Posterior cingulate gyrus (tissue), 11 donors: ENCODE measurements at places on chromosomes 11 and 22.

- DNase-seq: no peak
Observed at GRCh38 chr11:33291004-33291777, 34.0 kb downstream of the HIPK3 start.

GRCh38 chr11:3626250-3626960 lies 15.4 kb downstream of the ART5 start:
- DNase-seq: peak; percentile 18

DNA sequence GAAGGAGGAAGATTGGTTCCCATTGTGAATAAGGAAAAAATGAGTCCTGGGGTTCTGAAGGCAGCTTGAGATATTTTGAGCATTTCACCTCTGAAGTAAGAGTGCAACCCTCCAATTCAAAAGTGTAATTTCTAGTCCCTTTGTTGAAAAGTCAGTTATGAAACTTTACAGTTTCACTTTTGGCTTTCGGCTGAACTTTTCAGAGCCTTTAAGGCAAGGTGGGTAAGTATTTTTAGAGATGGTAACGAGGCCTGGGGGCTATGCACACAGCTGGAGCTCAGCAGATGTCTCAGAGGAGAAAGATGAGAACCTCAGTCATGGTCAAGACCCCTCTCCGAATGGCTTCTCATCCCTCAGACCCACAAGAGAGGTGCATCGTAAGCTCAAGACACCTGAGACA lies 267.6 kb downstream of the KIRREL3 start:
- no peak for DNase-seq

DNA sequence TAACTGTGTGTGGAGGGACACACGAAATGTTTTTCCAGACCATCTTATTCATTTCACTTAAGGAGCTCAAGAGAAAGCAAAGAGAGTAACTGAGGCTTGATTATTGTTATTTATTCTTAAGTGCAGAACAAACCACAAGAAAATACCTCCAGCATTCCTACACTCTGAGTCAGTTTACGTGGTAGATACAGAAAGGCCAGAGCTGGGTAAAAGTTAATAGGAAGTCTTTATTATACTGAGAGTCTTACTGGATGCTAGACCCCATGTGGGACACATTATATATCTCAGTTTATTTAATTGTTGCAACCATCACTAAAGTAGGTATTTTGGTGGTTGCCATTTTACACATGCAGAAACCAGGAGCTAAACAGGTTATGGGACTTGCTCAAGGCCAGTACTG lies 261.4 kb upstream of the POU2AF2 start:
- DNase-seq: no peak

- DNase-seq: no peak
Observed at GRCh38 chr22:24417901-24418641, 9.3 kb upstream of the ADORA2A start.

- DNase-seq: no peak
Observed at GRCh38 chr22:49873228-49873940, 19.7 kb downstream of the ZBED4 start.
